MCF 10A (cell line): ENCODE measurements at places on chromosomes 4 and X.

DNA sequence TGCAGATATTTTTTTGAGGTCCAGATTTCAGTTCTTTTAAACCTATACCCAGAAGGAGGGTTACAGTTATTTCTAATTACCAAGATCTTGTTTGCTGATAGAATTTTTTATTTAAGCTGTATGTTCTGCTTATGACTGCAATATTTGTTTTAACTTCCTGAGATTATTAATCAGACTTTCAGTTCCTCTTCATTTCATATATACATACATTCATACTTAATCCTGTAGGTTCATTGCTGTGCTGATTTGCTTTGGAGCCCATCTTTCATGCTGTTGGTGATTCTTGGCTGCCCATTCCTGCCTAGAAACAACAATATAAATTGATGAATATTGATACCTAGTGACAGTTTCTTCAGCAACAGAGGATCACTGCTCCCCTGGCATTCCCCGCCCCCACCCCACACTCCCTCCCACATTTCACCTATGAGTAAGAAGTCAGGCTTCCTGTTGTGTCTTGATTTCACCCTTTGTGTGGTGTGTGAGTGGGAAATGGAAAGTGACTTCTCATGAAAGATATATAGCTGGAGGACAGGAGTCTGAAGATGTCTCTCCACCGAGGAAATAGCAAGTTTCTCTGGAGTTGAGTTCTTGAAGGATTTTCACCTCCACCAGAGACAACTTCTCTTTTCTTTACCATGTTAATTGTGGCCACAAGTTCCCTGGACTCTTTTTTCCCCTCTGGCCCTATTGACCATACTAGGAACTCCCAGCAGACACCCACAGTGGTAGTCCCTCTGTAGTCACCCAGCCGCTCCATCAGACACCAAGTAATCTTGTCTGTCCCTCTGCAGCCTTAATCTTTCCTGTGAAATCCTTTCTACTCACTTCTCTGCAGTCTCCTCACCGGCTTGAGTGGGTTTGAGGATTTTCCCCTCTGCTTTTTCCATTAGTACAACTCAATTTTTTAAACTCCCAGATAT lies 118.4 kb downstream of the ASB9 start:
- no peak overlapping the region for H3K27ac ChIP-seq
- no peaks in the 10 kb centered on the region for H3K36me3 ChIP-seq
- H3K4me3 ChIP-seq: no peak overlapping the region

DNA sequence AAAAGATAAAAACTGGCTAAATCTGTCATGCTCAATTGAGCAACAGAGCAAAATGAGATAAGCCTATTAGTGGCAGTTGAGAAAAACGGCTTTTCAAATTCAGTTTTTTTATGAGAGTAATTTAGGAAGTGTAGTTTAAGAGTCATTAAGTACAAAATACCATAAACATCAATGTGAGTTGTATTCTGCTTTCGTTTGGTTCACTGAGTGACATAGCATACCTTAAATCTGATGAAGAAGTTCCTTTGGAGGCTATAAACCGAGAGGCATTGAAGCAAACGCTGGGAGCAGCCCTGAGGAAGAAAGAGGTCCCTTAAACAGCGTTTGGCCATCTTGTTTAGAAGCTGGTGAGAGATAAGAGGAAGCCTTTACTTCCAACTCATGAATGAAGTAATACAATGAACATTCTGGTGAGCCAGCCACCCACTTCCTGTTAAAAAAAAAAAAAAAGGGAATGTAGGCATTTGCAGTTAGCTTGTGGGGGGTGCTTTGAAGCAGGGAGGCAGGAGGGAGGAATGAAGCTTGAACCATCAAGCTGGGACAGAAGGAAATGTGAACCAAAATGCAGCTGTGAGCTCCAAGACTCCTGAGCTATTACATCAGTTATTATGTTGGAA lies 132.3 kb downstream of the ZNF330 start:
- no peak overlapping the region for H3K4me3 ChIP-seq
- peaks cover 16% of the 10 kb centered on the region for H3K4me1 ChIP-seq
- H3K27me3 ChIP-seq: no peaks in the 10 kb centered on the region
- no peaks in the 10 kb centered on the region for H3K36me3 ChIP-seq
- DNase-seq: no peak
- H3K27ac ChIP-seq: peak overlapping the region; percentile 32

GRCh38 chrX:7614616-7615015 lies 228.4 kb upstream of the VCX start:
- H3K27ac ChIP-seq: no peak overlapping the region
- H3K4me3 ChIP-seq: no peak overlapping the region
- no peaks in the 10 kb centered on the region for H3K36me3 ChIP-seq

DNA sequence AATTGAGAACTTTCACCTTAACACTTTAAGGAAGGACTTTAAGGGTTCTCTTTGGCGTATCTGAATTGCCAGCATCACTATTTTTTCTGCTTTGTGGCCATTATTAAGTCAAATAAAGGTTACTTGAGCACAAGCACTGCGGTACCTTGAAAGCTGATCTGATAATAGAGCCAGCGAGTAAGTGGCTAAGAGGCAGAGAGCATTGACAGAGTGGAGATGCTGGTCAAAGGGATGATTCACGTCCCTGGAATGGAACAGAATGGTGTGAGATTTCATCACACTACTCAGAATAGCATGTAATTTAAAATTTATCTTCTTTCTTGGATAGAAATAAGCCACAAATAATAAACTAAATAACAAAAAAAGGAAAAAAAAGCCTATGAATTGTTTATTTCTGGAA lies 57.1 kb upstream of the NPFFR2 start:
- H3K36me3 ChIP-seq: no peaks in the 10 kb centered on the region
- H3K4me1 ChIP-seq: peaks cover 14% of the 10 kb centered on the region
- no peak overlapping the region for H3K4me3 ChIP-seq
- peak; percentile 76 for DNase-seq
- H3K27me3 ChIP-seq: no peaks in the 10 kb centered on the region

GRCh38 chr4:110808351-110808878 lies 185.5 kb upstream of the PITX2 start:
- peaks cover 36% of the 10 kb centered on the region for H3K27me3 ChIP-seq
- H3K4me3 ChIP-seq: no peak overlapping the region
- peak; percentile 21 for DNase-seq
- no peak overlapping the region for H3K27ac ChIP-seq
- no peaks in the 10 kb centered on the region for H3K4me1 ChIP-seq

- H3K4me3 ChIP-seq: no peak overlapping the region
- peaks cover 5% of the 10 kb centered on the region for H3K4me1 ChIP-seq
- H3K27ac ChIP-seq: no peak overlapping the region
- DNase-seq: no peak
- peaks cover 26% of the 10 kb centered on the region for H3K36me3 ChIP-seq
These were observed 105.8 kb downstream of the FAT4 start for GRCh38 chr4:125420526-125420925.

- peaks cover 6% of the 10 kb centered on the region for H3K36me3 ChIP-seq
- no peak for DNase-seq
- H3K27ac ChIP-seq: no peak overlapping the region
These were observed 168.9 kb downstream of the DCTD start for GRCh38 chr4:182748283-182748682.

- DNase-seq: peak; percentile 59
- no peaks in the 10 kb centered on the region for H3K27me3 ChIP-seq
- H3K4me1 ChIP-seq: peaks cover 11% of the 10 kb centered on the region
- H3K36me3 ChIP-seq: no peaks in the 10 kb centered on the region
These were observed 842.2 kb downstream of the STIM2 start for GRCh38 chr4:27702730-27703431.

GRCh38 chr4:74431113-74431826 lies 13.7 kb upstream of the AREG start:
- H3K27me3 ChIP-seq: no peaks in the 10 kb centered on the region
- H3K27ac ChIP-seq: peak overlapping the region; percentile 87
- H3K4me1 ChIP-seq: peaks cover 35% of the 10 kb centered on the region
- peak; percentile 86 for DNase-seq

GRCh38 chr4:147594107-147594506 lies 23.1 kb upstream of the TMEM184C start:
- no peak overlapping the region for H3K4me3 ChIP-seq
- no peak overlapping the region for H3K27ac ChIP-seq
- DNase-seq: no peak
- no peaks in the 10 kb centered on the region for H3K36me3 ChIP-seq
- H3K4me1 ChIP-seq: peaks cover 26% of the 10 kb centered on the region
- no peaks in the 10 kb centered on the region for H3K27me3 ChIP-seq

DNA sequence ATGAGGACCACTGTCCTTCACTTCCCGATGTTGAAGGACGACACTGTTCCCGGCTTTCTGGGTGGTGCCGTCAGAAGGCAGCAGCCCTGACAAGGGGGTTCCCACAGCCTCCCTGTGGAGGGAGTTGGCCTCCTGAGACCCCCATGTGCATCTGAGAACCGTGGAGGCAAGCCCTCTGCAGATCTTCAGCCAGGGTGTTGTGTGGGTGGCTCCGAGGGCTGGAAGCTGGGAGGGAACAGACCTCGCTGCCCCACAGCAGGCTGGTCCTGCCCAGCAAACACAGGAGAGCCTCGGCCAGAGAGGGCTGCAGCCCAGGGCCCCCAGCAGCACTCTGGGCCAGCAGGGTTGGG lies 16.2 kb downstream of the DGKQ start:
- H3K27me3 ChIP-seq: no peaks in the 10 kb centered on the region
- no peak overlapping the region for H3K27ac ChIP-seq
- no peak overlapping the region for H3K4me3 ChIP-seq
- no peaks in the 10 kb centered on the region for H3K4me1 ChIP-seq
- DNase-seq: no peak

- H3K36me3 ChIP-seq: peaks cover 4% of the 10 kb centered on the region
- no peak overlapping the region for H3K4me3 ChIP-seq
- H3K27ac ChIP-seq: no peak overlapping the region
- H3K27me3 ChIP-seq: peaks cover 93% of the 10 kb centered on the region
- H3K4me1 ChIP-seq: no peaks in the 10 kb centered on the region
These were observed 135.1 kb upstream of the ATP6AP2 start for GRCh38 chrX:40445691-40446090.

GRCh38 chrX:152899111-152899873 lies 1.4 kb downstream of the ZNF185 start:
- no peaks in the 10 kb centered on the region for H3K36me3 ChIP-seq
- H3K27ac ChIP-seq: no peak overlapping the region
- H3K4me3 ChIP-seq: peak overlapping the region; percentile 58
- DNase-seq: no peak
- H3K4me1 ChIP-seq: peaks cover 13% of the 10 kb centered on the region
- H3K27me3 ChIP-seq: no peaks in the 10 kb centered on the region

GRCh38 chr4:138389976-138390685 lies 148.0 kb upstream of the SLC7A11 start:
- no peak overlapping the region for H3K4me3 ChIP-seq
- H3K27me3 ChIP-seq: no peaks in the 10 kb centered on the region
- H3K36me3 ChIP-seq: no peaks in the 10 kb centered on the region
- no peaks in the 10 kb centered on the region for H3K4me1 ChIP-seq
- H3K27ac ChIP-seq: no peak overlapping the region

- no peak for DNase-seq
- no peak overlapping the region for H3K4me3 ChIP-seq
- no peak overlapping the region for H3K27ac ChIP-seq
- H3K27me3 ChIP-seq: no peaks in the 10 kb centered on the region
- no peaks in the 10 kb centered on the region for H3K36me3 ChIP-seq
These were observed 177.3 kb upstream of the FAT1 start for GRCh38 chr4:186900984-186901383.

DNA sequence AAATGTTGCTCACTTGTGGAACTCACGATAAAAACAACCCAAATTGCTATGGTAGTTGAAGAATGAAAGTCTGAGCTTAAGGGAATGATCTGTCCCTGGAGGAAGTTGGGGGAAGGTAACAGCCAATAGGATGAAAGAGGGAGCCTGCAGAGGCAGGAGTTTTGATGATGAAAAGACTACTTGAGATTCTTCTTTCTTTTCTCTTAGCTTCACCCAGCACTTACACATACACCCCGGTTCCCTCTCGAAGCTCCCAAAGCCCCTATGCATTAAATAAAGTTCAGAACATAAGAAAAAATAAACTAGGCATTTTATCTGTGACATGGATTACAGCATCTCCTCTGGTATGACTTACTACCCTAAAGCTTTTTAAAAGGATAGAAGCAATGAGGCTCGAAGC lies 122.9 kb upstream of the GATB start:
- no peaks in the 10 kb centered on the region for H3K4me1 ChIP-seq
- no peak overlapping the region for H3K27ac ChIP-seq
- no peaks in the 10 kb centered on the region for H3K27me3 ChIP-seq

GRCh38 chrX:125327891-125328290 lies 8.2 kb downstream of the TEX13C start:
- no peaks in the 10 kb centered on the region for H3K4me1 ChIP-seq
- no peak for DNase-seq
- H3K27ac ChIP-seq: no peak overlapping the region
- no peaks in the 10 kb centered on the region for H3K36me3 ChIP-seq
